Activated CD4-positive, alpha-beta T cell treated with anti-CD3 and anti-CD28 coated beads for 24 hours (primary cell): ENCODE measurements at places on chromosomes 5 and 9.

GRCh38 chr9:77978086-77978781, 53.4 kb downstream of the GNAQ start:
- no peak for DNase-seq

GRCh38 chr9:123326662-123327093, 29.3 kb upstream of the CRB2 start:
- no peak for DNase-seq

DNA sequence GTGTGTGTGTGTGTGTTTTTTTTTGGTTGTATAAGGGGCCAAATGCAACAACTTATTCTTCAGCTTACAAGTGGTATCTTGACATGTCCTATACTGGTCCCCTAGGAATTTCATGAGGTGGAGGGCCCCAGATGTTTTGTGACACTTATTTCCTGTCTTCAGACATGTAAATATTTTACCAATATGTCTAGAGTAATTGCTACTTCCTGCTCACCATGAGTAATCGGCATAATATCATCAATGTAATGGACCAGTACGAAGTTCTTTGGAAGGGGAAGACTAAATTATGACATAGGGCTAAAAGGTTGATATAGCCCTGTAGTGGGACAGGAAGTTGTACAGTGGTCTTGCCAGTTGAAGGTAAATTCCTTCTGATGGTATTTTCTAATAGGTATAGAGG, 3.7 kb upstream of the OTULIN start:
- DNase-seq = no peak

DNA sequence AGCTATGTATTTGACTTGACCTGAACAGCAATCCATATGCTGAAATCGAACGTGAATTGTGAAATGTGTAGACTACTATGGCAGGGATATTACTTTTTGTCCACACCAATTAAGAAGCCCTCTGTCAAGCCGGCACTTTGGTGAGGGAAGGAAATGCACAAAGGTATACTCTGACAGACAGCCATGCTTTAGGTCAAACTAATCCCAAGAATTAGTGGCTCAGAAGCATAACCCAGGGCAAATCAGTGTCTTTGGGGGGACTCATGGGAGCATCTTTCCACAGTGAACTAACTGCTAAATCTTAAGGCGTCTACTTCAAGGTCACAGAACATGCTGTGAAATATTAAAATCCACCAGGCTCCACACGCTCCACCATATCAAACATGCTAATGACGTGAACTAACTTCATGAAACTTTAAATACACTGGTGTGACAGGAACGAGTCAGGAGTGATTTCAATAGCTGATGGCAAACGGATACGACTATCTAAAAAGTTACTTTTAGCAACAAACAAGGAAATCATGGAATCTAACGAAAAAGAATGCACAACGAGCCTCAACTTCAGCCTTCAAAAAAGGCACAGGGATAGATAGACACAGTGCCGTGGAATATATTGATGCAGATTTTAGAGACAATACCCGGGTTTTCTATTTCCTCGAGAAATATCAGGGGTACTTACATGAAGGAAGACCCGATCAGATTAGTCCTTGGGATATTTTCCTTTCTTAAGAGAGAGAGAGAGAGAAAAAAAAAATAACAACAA, 527 bp downstream of the MEF2C start:
- no peak for DNase-seq

- no peak for DNase-seq
These were observed 220.3 kb upstream of the ST8SIA4 start for GRCh38 chr5:101123363-101123762.

GRCh38 chr9:69718218-69718617, 41.6 kb downstream of the PTAR1 start:
- no peak for DNase-seq

DNA sequence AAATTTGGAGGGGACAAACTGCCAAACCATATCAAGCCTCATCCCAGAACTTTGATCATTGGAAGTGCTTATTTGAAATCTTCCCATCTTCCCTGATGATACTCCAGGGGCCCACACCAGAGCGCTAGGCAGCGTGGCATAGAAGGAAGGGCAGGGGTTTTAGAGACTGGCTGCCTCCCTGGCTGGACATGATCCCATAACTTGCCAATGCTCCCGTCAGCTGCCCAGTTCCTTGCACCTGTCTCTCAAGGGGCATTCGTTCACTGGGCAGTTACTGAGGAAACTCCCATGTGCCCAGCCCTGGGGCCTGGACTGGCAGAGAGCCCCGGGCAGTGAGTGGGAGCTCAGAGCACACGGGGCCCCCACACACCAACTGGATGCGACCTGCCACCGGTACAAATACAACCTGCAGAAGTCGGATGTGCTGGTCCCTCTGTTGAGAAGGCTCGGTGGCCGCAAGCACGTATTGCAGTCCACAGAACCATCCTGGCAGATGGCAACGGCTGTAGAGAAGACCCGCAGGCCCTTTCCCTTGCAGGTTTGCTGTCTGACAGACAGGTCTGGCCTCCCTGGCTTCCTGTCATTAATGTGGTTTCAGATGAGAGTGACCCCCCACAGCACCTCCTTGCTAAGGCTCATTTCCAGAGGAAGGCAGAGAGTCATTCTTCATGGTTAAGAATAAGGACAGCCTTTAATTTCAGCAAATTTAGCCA, 122.4 kb downstream of the MVB12B start:
- no peak for DNase-seq

DNA sequence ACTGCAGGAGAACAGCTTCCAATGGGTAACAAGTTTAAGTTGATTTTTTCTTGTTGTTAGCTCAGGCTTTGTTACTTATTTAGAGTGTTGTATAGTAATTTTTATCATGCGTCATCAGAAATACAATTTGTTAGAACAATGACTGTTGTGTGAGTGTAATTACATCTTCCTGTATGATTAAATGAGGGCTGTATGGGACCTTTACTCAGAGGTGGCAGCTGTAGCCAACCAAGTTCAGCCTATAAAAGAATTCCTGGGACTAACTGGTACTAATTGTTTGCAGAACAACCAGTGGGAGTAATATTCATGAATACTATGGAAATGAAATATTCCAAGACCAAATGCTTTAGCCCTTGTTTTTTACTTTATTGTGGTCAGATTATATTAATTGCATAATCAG, 30.8 kb upstream of the TJP2 start:
- DNase-seq = no peak

GRCh38 chr5:61731946-61732314, 399.9 kb downstream of the ZSWIM6 start:
- no peak for DNase-seq

GRCh38 chr5:113213551-113214425, 221.0 kb downstream of the TSSK1B start:
- DNase-seq = no peak

DNA sequence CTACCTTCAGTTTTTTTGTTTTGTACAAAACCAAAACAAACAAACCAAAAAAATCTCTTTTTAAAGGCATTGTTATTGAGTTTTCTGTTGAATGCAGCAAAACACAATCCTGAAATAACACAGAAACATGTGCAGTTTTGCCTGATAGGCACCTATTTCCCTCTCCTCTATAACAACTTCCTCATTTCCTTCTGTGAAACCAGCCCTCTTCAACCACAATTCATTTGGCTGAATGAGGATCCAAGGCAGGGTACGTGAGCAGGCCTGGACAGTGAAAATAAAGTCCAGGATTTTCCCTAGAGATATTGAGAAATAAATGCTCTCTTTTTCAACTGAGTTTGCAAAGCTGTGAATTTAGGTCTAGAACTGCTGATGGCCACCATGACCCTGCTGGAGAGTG, 134.8 kb upstream of the LARP1 start:
- no peak for DNase-seq

- no peak for DNase-seq
These were observed 172.8 kb downstream of the ERCC6L2 start for GRCh38 chr9:96048104-96048955.

GRCh38 chr5:60522292-60522905, 177.6 kb downstream of the DEPDC1B start:
- no peak for DNase-seq

DNA sequence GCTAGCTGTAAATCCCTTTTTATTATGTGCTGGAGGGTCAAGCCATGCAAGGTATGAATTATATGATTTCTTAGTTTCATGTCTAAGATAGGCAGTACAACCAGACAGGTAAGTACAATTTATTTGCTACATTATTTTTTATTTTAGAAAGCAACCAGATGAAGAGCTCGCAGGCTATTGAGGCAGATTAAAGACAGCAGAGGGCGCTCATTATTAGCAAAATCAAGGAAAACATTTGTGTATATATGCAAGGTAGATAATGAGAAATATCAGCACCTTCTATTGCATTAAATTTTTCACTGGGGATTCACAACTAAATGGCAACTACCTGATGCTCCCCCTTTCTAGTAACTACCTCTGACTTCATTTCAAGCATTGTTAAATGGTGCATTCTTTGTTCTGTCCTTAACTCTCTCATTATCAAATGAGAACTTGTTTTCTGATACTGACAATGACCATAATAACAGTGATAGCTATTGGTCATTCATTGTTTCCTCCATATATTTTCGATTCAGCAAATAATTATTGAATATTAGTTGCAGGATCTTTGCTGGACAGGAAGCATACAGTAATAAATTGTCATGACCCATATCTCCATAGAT, 8.6 kb downstream of the SCGB3A2 start:
- DNase-seq = no peak

DNA sequence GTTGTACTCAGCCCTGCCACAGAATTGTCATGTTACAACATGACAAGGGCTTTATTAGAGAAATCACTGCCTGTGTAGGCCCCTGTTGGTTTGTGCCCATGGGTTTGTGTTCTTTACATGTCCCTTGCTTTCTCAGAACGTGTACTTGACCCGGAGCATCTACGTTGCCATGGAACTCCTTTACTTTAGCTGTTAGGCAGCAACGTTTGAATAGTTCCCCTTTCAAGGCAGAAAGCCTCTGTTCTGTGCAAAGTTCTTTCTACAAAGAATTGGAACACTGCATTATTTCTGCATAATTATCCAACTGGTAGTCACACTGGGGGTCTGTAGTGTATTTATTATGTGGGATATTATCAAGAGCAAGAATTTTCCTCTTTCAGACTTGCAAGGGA, 51.1 kb downstream of the FBXL7 start:
- DNase-seq = no peak

- DNase-seq = no peak
These were observed 502.5 kb downstream of the RASEF start for GRCh38 chr9:82560457-82560904.

DNA sequence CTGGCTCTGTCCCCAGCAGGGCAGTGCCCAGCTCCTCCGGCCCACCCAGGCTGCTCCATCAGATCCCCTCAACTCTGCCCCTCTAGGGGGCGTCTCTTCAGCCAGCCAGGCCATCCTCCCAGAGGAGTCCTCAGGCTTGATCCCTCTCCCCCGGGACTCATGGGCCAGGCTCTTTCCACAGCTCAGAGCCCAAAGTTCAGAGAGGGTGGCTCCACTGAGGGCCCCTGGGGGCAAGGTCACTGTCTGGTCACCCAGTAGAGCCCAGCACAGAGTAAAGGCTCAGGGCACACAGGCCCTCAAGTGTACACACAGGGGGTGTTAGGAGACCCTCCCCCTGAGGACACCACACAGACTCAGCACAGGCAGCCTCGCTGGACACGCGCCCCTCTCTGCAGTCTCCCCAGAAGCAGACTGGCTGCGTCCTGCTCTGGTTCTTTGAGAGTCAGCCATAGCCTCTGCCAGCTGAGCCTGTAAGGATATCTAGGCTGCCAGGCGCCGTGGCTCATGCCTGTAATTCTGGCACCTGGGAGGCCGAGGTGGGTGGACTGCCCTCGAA, 64.8 kb downstream of the PAX5 start:
- no peak for DNase-seq

DNA sequence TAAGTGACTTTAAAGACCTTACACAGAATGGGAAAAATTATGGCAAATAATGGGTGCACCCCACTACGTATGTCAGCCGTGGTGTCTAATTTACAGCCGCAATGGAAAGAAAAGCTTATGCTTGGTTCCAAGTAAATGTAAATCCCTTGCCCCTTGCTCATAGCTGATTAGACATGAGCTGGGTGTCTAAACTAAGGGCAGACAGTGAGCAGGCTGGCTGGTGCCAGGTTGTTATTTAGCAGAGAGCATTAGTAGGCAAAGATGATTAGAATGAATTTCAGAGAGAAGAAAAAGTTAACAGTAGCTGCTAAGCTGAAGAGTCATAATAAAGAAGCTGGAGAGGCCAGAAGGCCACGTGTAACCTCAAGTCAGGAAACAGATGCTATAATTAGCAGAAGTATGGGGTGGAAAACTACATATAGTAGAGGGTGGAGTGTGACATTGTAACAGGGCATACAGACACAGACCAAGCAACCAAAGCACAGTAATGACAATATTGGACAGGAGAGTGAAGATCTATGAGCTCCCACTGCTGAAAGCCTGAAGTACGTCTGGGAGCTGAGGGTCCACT, 257.7 kb downstream of the MCTP1 start:
- DNase-seq = no peak

DNA sequence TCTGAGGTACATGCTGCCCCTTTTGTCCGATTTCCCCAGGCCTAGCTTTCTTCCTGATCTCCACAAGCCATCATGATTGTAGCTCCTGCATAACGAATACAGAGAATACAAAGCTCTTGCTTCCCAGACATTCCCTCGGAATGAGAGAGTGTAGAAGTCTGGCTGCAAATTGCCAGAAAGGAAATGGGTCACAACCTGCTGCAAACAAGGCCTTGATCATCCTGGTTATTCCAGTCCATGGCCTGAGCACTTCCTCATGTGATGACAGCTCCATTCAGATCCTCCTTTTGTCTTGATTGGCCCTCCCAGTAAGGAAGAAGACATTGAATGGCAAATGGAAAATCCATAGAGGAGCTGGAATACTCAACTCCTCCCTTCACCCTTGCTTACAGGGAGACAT, 136.0 kb upstream of the ADRA1B start:
- no peak for DNase-seq

DNA sequence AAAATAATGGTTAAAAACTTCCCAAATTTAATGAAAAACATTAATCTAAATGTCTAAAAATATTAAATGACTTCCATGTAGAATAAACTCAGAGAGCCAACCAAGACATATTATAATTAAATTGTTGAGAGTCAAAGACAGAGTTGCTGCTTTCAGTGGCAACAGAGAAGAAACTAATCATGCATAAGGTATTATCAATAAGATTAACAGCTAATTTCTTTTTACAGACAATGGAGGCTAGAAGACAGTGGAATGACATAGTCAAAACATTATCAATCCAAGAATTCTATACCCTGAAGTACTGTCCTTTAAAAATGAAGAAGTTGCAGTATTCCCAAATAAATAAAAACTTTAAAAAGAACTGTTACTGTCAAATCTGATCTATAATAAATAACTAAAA, 268.7 kb downstream of the IRX2 start:
- no peak for DNase-seq

DNA sequence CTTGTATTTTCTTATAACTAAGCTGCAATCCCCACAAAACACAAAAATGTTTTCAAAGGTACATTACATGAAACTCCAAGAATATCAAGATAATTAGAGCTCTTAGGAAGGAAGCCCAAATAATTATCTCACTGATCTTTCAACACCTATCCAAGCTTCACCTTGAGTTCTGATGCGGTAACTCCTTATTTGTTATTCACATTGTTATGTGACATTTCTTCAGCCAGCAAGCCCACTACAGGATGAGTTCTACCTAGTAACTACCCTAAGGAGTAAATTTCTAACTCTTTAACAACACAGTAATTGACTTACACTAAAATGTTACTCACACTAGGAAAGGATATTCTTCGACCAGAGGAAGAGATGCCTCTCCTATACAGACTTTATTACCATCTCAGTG, 9.9 kb downstream of the NR6A1 start:
- DNase-seq = no peak

GRCh38 chr9:80197661-80198060, 625.9 kb downstream of the TLE4 start:
- DNase-seq = no peak

GRCh38 chr9:110252509-110253139, 3.7 kb downstream of the TXN start:
- no peak for DNase-seq
